ENCODE measurements at places on chromosomes 1 and 21.

GRCh38 chr1:29593601-29594382 is 357.5 kb downstream of the PTPRU start:
- DNase-seq, result no peak

GRCh38 chr1:229479660-229480399 is 28.3 kb downstream of the NUP133 start:
- no peak for DNase-seq

DNA sequence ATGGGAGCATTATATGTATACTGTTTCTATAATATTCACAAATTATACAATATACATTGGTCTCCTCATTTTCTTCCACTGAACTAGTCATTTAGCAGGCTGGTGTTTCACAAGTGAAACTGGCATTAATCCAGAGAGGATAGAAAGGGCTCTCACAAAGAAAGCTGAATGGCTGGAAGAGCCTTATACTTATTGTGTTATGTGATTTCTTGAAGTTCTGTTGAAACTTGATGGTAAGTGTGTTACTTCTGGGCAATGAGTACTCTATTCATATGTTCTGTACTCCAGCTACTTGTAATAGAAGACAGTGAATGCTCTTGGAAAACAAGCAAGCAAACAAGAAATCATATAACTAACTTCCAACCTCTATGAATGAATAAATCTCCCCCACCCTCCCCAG is 14.9 kb downstream of the STX12 start:
- DNase-seq, result no peak

DNA sequence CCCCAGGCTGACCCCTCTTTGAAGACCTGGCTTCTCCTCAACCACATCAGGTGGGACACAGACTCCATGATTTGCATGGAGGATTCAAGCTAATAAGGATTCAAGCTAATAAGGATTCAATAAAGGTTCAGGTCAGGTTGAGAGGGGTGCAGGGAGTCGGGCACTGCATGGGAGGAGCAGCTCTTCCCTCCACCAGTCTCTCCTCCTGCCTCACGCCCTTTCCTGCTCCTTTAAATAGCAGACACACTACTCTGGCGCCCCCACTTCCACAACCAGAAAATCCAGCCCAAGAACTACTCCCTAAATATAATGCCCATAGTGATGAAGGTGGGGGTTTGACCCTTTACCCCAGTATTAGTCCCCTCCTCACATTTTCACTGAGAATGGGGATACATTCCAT is 7.1 kb downstream of the MEX3A start:
- DNase-seq, result no peak

GRCh38 chr21:45270306-45270821 is 17.3 kb downstream of the POFUT2 start:
- no peak for DNase-seq

GRCh38 chr1:183593356-183593755 is 3.1 kb upstream of the NCF2 start:
- peak; percentile 91 for DNase-seq

DNA sequence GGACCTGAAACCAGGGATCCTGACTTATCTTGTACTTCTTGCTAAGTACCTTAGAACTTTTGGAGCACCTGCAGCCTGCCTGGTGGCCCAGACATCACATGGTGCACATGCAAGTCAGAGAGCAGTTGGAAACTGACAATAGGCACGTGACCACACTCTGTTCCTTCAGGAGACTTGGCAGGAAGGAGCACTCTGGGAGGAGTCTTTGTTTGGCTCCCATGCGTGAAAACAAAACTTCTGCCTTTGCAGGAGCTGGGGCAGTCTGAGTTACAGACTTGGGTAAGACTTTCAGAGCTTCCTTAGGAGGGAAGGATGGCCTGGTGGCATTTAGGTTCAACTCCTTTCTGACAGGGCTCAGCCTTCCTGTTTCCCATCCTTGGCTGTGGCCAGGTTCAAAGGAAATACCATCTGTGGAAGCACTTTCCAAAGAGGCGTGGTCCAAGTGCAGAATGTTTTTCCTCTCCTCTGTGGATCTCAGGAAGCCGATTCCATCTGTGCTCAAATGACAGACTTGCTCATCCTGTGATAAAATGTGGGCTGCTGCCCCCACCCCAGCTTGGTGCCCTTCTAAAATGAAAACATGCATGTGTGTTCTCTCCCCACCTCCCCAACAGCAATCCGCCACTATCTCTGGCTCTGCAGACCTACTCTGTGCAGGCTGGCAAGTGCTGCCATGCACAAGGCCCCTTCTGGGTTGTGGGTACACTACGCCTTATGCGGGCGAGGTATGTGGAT is 14.1 kb upstream of the ZNF436 start:
- DNase-seq, result no peak

GRCh38 chr1:147515045-147515869 is 26.0 kb upstream of the BCL9 start:
- no peak for DNase-seq

GRCh38 chr1:67683766-67684525 is 1.1 kb upstream of the GADD45A start:
- peak; percentile 18 for DNase-seq

DNA sequence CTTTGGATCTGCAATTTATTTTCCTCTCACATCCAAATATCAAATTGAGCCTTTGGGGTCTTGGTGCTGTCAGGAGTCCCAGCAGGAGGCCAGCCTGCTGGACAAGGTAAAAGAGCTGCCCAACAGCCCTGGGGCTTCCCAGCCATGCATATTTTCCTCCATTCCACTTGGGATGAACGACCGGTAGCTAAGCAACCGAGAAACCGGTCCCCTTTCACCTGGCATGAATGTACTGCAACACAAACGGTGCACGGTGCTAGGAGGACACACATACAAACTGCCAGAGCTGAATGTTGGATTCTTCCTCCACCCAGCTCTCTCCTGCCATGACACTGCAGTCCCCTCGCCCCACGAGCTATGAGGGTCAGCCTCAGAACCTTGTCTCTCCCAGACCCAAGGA is 42.7 kb downstream of the BCAR3 start:
- no peak for DNase-seq

DNA sequence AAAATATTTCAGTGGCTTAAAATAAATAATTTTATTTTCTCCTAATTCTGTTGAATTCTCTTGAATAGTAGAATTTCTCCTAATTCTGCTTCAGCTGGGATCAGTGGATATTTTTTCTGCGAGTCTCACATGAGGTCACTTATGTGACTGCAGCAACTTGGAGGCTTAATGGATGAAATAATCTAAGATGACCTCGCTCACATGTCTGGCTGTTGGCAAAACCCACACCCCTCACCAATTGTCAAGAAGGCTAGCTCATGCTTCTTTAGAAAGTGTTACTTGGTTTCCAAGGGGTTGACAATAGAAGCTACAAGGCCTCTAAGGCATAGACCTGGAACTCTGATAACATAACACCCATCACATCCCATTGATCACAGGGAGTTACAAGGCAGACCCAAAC is 156.9 kb upstream of the DPYD start:
- DNase-seq, result no peak

DNA sequence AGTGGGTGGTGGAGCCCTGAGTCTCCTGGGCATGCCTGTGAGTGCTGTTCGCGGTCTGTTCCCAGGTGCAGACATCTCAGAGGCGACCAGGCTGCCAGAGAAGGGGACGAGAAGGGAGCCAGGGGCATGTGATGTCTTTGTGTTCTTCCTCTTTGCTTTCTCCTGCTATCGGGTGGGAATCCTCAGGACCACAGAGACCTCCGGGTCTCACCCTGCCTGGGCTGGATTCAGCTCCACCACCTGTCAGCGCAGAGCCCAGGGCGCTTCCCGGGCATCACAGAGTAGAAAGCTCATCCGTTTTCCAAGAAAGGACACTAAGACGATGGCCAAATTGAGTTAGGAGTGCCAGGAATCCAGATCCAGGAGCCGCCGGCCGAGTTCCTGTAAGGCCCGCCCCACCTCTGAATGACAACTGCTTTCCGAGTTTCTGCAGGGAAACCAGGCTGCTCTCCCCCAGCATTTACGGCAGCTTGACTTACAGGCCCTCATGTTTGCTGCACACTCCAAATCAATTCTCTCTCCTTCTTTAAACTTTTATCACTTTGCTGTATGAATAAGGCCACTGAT is 130.8 kb downstream of the CAMTA1 start:
- DNase-seq, result no peak

- no peak for DNase-seq
Observed at GRCh38 chr1:39130325-39130724, 74.2 kb upstream of the MACF1 start.

GRCh38 chr1:54359393-54360162 is 46.6 kb downstream of the SSBP3 start:
- DNase-seq, result no peak

- DNase-seq, result no peak
Observed at GRCh38 chr1:241114699-241115233, 242.2 kb downstream of the RGS7 start.

- DNase-seq, result no peak
Observed at GRCh38 chr1:232655028-232655745, 25.3 kb upstream of the SIPA1L2 start.

- no peak for DNase-seq
Observed at GRCh38 chr1:30201015-30201414, 522.4 kb downstream of the MATN1 start.

- DNase-seq, result no peak
Observed at GRCh38 chr1:11482701-11483479, 3.9 kb downstream of the DISP3 start.

- DNase-seq, result peak; percentile 40
Observed at GRCh38 chr1:110746644-110747259, 72.0 kb upstream of the KCNA3 start.

DNA sequence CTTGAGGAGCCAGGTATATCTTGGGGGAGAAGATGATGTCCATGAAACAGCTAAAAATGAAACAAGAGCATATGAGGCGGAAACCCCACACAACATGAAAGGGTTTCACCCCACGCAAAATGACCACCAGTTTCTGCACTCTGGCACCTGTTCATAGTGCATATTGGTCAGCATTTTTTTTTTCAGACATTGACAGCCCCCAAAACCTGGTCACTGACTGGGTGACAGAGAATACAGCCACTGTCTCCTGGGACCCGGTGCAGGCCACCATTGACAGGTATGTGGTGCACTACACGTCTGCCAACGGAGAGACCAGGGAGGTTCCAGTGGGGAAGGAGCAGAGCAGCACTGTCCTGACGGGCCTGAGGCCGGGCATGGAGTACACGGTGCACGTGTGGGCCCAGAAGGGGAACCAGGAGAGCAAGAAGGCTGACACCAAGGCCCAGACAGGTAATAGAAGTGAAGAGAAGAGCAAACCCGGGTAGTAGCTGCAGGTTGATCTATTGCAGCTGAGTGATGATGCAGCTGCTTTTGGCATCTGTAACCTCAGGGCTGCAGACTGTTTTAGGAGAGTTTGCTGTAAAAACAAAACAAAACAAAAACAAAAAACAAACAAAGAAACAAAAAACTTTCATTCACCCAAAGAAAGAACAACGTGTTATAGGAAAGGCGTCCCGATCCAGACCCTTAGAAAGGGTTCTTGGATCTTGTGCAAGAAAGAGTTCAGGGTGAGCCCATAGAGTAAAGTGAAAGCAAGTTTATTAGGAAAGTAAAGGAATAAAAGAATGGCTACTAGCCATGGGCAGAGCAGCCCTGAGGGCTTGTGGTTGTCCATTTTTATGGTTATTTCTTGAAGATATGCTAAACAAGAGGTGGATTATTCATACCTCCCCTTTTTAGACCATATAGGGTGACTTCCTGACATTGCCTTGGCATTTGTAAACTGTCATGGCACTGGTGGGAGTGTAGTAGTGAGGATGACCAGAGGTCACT is 51.0 kb downstream of the TNN start:
- DNase-seq, result no peak

- no peak for DNase-seq
Observed at GRCh38 chr1:121418369-121419049, 233.7 kb downstream of the SRGAP2C start.

DNA sequence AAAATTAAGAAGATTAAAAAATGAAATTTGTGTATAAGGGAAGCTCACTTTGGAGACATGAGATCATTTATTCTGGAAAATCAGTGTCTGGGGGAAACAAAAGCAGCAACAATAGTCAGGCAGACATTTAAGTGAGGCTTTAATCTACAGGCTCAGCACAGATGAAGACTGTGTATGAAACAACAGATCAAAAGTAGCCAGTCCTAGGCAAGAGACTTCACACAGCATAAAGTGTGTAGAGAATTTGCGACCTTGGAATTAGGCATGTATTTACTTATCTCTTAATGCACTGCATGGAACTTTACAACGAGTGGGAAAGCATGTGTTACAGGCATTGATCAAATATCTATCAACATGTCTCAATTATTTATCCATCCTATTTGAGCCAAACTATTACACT is 1099.9 kb downstream of the PLA2G4A start:
- DNase-seq, result no peak

DNA sequence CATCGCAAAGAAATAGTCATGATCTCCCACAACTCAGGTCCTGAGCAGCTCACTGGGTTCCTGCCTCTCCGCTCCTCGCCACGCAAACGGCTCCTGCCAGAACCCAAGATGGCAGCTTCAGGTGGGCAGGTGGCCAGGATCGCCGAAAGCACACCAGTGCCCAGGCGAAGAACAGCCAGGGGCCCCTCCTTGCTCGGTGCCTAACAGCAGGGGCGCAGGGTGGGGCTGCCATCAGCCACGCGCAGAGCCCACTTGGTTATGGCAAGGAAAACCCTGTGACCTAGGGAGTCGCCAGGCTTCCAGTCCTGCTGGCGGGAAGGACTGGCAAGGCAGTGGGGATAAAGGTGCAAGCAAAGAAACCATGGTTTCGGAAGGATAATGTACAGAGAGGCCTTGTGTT is 47.5 kb downstream of the ARID4B start:
- no peak for DNase-seq

DNA sequence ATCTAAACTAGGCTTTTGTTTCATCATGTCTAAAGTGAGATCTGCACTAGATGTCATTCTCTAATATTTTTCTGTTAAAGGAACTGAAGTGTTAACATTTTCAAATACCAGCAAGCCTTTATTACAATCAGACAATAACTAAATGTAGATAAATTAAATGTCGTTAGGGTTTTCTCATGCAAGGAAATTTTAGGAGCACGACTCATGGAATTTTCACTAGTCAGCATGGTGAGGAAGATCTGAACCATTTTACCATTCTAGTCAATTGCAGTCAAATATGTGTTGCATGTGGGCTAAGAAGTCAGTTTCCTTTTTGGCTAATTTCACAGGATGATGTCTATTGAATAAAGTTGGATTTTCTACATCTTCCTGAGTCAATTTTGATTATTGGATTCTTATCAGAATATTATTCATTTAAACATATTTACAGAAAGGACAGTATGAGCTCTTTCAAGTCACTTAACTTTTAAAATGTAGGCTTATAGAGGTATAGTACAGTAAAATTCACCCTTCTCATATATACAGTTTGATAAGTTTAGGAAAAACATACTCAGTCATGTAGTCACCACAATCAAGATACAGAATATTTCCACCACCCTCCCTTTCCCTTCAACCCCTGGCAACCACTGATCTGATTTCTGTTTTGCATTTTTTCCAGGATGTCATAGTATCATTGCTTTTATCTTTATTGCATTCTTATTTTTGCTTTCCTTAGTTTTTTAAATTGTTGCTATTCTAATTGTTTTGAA is 9.2 kb downstream of the GCSAML start:
- DNase-seq, result no peak

GRCh38 chr1:227940791-227941241 is 6.9 kb downstream of the WNT9A start:
- no peak for DNase-seq

GRCh38 chr1:236471653-236472052 is 52.1 kb upstream of the LGALS8 start:
- DNase-seq, result no peak

- no peak for DNase-seq
Observed at GRCh38 chr1:192726820-192727504, 81.9 kb upstream of the RGS2 start.

Measured in CD14-positive monocyte (primary cell).